ENCODE measurements at places on chromosomes 3 and 15.

- DNase-seq, result no peak
Observed at GRCh38 chr3:128814519-128815317, 64.7 kb upstream of the ACAD9 start.

DNA sequence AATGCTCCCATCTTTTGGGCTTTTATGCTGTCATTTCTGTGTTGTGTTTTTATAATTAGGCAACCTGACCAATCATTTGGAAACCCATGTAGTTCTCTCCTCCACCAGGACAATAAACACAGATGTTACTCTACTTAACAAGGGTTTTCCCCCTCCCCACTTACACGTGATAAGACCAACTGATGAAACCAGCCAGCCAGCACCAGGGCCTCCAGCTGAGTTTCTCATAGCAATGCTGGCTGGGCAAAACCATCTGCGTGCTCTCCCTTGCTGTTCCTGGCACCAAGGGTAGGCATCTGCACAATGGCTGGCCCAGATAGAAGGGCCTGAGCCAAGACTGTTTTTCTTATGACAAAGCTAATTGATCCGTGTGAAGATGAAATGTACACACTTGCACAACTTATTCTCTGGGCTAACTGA lies 310.4 kb downstream of the PLCL2 start:
- peak; percentile 73 for DNase-seq

- DNase-seq, result no peak
Observed at GRCh38 chr3:42805141-42805821, 991 bp upstream of the HIGD1A start.

GRCh38 chr15:59221511-59222505 lies 15.2 kb downstream of the LDHAL6B start:
- no peak for DNase-seq

DNA sequence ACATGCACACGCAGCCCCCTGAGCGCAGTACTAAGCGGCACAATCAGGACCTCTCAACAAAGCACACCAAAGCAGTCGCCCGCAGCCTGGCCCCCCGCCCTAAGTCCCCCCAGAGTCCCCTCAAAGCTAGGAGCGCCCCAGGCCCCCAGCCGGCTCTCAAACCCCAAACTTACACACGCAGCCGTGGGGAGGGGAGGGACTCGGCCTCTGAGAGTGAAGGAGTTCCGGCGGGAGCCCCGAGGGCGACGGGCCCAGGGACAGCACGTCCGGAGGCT lies 5.5 kb downstream of the GATA2 start:
- no peak for DNase-seq

GRCh38 chr3:83131236-83131635 lies 1369.8 kb upstream of the GBE1 start:
- DNase-seq, result no peak

DNA sequence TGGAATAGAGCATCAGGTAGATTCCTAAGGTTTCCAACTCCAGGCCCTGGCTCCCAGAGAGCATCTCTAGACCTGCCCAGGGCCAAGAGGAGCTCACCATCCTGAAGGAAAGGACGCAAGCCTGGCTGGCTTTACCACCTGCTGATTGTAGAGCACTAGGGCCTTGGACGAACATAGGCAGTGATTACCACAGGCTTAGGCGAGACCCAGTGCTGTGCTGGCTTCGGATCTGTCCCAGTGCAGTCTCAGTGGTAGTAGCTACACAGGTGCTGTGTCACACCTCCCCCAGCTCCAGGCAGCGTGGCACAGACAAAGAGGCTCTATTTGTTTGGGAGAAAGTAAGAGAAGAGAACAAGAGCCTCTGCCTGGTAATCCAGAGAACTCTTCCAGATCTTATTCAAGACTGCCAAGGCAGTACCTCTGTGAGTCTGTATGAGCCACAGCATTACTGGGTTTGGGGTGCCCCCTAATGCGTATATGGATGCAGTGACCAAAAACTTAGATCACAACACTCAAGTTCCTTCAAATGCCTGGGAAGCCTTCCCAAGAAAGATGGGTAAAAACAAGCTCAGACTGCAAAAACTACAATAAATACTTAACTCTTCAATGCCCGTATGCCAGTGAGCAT lies 25.4 kb downstream of the ISG20 start:
- DNase-seq, result no peak

DNA sequence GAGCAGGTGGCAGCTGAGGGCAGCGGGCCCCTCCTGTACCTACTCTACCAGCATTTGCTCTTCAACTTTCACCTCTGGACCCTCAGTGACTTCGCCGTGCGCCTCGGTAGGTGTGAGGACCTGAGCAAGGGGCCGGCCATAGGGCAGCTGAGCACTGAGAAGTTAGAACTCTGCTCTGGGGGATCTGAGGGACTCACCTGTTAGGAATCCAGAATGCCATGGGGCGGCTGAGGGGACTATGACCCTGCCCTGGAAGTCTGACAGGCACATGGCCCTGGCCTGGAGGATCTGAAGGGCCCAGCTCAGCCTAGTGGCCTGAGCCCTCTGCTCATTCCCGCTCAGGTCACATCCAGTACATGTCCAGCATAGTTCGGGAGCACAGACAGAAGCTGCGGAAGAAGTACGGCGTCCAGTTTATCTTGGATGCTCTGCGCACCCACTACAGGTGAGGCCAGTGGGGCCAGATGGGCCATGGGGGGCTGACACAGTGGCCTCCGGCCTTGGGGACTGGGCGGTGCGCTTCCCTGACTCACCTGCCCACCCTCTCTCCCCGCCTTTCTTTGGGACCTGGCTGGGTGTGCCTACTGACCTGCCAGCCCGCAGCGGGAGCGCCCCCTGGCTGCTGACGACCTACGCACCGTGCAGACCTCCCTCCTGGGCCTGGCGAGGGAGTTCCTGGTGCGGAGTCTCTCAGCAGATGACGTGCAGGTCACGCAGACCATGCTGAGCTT lies 18.8 kb downstream of the NBEAL2 start:
- peak; percentile 87 for DNase-seq

DNA sequence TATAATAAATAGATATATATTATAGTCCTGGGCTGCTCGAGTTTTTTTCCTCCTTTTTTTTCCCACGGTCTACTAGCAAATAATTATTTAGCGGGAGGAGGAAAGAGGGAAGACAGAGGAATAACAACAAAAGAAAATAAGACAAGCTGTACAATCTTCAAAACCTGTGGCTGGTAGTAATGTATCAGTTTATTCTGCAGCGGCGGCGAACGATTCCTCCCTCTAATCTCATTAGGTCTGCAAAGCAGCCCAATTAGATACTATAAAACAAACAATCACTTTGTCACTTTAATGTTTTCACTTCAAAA lies 390 bp upstream of the TLE3 start:
- DNase-seq, result no peak

DNA sequence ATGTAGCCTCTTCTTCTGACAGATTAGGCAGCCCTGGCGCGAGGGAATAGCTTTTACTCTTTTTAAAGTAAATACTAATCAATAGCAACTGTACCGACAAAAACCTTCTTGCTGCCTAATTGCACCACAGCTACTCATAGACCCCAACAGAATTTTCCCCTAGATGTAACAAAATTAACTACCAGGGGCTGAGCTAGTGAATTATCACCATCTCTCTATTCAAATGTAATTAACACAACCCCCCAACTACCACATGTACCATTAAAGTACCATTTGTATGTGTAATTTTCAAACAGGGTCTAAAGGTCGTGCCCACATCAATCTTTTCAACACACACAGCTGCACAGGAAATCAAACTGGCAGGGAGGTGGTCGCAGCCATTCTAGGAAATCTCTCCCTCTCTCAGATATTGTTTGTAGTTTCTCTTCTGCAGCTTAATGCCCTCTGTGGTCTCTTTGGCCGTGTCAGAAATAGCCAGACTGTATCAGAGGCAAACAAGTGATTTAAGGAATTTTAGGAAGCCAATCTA lies 322.9 kb downstream of the RORA start:
- DNase-seq, result no peak

- DNase-seq, result no peak
Observed at GRCh38 chr15:73856458-73857192, 16.7 kb upstream of the TBC1D21 start.

DNA sequence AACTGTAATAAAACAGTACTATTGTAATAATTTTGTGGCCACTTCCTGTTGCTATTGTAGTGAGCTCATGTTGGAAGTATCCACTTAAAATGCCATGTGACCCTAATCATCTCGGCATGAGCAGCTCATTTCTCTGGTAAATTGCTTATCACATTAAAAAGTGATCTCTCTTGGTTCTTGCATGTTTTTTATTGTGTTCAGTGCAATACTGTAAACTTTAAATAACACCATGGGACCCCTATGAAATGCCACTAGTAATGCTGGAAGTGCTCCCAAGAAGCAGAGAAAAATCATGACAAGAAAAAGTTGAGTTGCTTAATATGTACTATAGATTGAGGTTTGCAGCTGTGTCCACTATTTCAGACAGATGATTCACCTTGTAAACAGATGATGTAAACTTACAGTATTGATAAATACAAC lies 45.6 kb downstream of the NMD3 start:
- DNase-seq, result no peak

- DNase-seq, result no peak
Observed at GRCh38 chr15:66154581-66154980, 99.0 kb downstream of the MEGF11 start.

DNA sequence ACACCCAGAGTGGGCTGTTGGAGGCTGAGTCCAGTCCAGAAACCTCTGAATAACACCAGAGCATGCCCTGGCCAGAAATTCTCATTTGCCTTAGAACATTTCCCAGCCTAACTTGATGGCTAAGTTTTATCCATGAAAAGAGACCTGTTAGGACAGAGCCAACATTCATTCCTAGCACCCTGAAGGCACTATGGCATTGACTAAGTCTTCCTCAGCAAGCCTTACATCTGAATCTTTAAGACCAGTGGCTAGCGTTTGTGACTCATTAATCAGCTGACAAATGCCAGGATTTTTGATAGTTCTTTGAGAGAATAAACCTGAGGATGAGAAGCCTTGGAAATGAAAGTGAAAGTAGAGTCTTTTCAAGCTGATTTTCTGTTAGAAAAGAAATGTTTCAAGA lies 1087.1 kb upstream of the ALCAM start:
- DNase-seq, result no peak

- no peak for DNase-seq
Observed at GRCh38 chr3:87000940-87001339, 10.0 kb upstream of the VGLL3 start.

- no peak for DNase-seq
Observed at GRCh38 chr3:184423561-184423960, 43.7 kb downstream of the CHRD start.

- DNase-seq, result no peak
Observed at GRCh38 chr15:51004103-51004551, 90.6 kb downstream of the TNFAIP8L3 start.

DNA sequence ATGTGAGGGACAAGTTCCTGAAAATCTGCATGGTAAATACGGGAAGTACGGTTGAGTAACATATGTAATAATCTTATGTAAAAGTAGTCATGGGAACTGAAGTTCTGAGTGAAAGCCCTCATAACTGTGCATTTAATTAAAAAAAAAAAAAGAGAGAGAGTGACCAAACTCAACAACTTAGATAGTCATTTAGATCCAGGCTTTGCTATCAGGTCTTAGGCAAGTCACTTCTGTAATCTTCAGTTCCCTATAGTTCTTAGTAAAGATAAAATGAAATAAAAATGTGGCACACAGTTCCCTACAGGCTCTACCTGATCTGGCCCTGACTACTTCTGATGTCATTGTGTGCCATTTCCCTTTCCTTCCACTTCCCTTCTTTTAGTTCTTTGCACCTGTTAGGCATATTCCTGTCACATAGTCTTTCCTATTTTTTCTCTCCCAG lies 15.0 kb downstream of the RNF111 start:
- DNase-seq, result peak; percentile 25

DNA sequence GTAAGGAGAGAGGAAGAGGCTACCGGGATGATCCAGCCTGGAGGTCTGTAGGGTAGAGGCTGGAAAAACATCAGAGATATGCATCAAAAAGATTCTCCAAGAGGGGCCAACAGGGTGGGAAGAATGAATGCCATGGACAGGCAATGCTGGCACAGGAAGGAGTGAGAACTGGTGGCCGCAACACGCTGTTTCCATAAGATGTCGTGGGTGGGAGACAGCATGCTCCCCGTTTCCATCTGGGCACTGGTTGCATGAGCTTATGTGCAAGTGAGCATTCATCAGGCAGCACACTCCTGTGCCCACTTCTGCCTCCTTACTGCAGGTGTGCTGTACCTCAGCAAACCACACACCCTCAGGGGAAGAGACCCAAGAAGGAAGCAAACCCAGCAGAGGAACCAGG lies 59.4 kb downstream of the GABRB3 start:
- no peak for DNase-seq

DNA sequence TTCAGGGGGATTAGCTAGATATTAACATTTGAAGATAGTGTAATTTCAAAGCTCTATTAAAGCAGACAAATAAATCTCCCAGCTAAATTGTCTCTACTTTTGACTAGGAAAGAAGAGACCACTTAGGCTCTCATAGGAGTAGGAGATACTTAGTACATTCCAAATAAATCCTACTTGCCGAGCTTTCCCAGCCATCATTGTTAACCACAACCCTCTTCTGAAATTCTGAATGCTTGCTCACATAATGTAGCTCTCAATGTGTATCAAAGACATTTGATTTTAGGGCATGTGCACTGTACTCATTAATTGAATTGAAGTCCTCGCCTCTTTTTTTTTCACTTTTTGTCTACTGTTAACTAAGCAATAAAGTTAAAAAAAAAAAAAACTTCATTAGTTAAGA lies 598.2 kb upstream of the ADAMTS9 start:
- no peak for DNase-seq

GRCh38 chr15:61729646-61730045 lies 330.6 kb downstream of the VPS13C start:
- DNase-seq, result no peak

GRCh38 chr3:139677388-139678155 lies at the start of gene NMNAT3:
TSS of gene NMNAT3 (minus strand) at chr3:139677972. CDS start at chr3:139627724, 50,248 bp downstream.
- DNase-seq, result peak; percentile 87

DNA sequence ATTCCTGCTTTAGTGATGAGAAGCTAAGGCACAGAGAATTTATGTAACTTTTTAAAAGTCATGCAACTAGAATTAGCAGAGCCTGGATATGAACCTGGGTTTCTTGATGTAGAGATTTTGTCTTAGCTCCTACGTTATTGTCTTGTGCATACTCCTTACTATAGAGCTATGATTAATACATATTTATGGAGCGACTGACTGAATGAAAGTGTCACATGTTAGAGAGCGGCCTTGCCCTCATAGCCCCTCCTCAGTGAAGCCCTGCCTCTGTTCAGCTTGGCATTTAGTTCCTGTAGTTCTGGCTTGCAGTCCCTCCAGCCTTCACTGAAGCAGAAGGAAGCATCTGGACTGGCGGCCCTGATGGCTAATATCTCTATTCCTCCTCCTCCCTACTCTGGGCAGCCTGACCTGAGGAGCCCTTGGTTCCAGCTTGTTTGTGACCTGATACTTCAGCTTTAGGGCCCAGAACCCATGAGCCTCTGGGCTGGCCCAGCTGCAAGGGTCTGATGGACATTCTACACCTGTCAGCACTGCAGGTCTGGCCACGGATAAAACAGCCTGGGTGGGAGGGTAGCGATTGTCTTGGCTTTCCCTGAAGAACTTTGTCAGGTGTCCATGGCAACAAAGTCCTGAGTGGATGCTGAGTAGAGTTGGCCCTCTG lies 13.4 kb upstream of the AGBL1 start:
- no peak for DNase-seq

GRCh38 chr3:125324341-125324740 lies 50.8 kb downstream of the ZNF148 start:
- no peak for DNase-seq

DNA sequence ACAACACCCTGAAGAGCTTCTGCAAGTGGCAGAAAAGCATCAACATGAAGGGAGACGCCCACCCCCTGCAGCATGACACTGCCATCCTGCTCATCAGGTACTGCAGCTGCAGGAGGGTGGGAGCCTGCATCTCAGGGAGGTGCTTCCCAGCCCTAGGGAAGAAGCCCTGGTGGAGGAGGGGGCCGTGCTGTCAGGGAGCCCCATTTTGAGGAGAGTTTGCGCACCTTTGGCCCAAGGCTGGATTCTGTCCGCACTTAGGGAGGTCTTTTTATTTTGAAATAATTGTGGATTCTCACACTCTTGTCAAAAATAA lies 42.1 kb downstream of the SAXO2 start:
- no peak for DNase-seq
